Epithelial cell of proximal tubule (primary cell): ENCODE measurements at places on chromosomes 7 and 10. TPM values are rescaled to one million over a fixed set of nuclear protein-coding genes. Genes with fewer than 3 reads are reported as not detected.

GRCh38 chr10:32961895-32962369, 3.9 kb upstream of the ITGB1 start:
- DNase-seq = no peak

DNA sequence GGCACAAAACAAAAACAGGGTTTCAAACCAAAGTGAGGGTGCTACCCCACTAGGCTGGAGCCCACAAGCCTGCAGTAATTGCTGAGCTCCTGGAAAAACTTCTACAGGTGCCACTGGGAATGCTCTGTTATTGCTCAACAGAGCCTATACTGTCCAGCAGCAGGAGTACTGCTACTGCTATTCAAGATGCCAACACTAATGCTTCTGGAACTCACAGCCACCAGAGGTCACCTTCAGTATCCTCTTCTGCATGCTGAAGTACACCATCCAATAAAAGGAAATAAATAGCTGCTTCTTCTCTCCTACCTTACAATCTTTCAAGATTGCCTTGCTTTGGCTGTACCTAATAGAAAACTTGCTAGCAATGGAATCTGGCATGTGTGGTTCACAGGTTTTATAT, 222.0 kb downstream of the LRRN3 start:
- DNase-seq = no peak

- DNase-seq = no peak
These were observed 106.8 kb downstream of the NT5C2 start for GRCh38 chr10:103086261-103086660.

- peak; percentile 92 for DNase-seq
These were observed 188.9 kb downstream of the SKIDA1 start for GRCh38 chr10:21336476-21337170.

DNA sequence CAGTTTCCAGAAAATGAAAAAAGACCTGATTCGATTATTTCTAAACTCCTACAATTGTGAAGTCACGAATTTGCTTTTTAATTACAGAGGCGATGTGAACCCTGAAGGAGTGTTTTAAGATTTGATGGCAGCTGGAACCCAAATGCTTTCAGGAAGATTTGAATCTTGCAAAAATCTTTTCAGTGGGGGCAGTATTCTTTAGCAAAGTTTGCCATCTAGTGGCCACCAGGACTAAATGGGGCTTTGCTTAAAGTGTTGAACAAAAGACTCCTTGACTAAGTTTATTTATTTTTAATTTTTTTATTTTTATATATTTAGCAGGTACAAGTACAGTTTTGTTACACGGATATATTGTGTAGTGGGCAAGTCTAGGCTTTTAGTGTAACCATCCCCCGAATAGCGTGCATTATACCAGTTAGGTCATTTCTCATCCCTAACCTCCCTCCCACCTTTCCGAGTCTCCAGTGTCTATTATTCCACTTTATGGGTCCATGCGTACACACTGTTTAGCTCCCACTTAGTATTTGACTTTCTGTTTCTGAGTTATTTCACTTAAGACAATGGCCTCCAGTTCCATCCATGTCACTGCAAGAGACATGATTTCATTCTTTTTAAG, 98.8 kb downstream of the CACNB2 start:
- DNase-seq = peak; percentile 9

- no peak for DNase-seq
These were observed 104.7 kb downstream of the NPSR1 start for GRCh38 chr7:34762764-34763163.

GRCh38 chr10:29370097-29371092, 81.5 kb downstream of the LYZL1 start:
- DNase-seq = no peak

DNA sequence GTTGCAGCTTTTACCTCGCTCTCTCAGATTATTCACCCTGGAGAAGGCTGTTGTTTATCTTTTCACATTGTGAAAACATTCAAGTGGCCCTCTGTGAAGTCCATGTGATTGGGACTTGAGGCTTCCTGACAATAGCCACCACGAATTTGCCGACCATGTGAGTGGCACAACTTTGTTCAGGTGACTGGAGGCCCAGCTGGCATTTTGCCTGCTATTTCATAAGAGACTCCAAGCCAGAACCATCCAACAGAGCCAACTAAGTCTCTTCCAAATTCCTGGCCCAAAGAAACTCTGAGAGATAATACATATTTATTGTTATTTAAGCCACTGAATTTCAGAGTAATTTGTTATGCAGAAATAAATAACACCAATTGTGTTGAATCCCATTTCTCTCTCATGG, 38.2 kb upstream of the CCSER2 start:
- no peak for DNase-seq

DNA sequence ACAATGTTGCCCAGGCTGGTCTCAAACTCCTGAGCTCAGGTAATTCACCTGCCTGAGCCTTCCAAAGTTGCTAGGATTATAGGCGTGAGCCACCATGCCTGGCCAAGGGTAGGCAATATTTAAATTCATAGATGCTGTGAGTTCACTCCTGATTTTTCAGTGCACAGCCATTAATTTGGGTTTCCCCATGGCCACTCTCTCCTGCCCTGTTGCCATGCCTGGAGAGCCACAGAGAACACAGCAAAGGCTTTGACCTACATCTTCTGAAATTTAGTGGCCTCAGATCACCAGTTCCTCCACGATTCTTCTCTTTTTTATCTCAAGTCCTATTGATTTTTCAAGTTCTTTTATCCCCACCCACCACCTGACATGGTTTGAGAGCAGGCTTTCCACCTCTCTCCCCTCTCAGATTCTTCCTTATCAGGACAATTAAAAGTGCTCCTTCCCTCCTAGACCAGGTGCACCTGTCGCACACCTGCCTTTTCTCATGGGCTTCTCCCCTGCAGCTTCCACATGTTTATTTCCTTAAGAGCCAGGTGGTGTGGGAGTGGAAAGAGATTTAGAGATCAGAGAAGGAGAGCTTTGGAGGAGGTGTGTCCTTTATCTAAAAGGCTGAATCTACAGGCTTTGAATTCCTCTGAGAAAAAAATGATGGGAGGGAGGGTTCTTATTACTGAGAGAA, 123.8 kb downstream of the ADRA2A start:
- DNase-seq = no peak

DNA sequence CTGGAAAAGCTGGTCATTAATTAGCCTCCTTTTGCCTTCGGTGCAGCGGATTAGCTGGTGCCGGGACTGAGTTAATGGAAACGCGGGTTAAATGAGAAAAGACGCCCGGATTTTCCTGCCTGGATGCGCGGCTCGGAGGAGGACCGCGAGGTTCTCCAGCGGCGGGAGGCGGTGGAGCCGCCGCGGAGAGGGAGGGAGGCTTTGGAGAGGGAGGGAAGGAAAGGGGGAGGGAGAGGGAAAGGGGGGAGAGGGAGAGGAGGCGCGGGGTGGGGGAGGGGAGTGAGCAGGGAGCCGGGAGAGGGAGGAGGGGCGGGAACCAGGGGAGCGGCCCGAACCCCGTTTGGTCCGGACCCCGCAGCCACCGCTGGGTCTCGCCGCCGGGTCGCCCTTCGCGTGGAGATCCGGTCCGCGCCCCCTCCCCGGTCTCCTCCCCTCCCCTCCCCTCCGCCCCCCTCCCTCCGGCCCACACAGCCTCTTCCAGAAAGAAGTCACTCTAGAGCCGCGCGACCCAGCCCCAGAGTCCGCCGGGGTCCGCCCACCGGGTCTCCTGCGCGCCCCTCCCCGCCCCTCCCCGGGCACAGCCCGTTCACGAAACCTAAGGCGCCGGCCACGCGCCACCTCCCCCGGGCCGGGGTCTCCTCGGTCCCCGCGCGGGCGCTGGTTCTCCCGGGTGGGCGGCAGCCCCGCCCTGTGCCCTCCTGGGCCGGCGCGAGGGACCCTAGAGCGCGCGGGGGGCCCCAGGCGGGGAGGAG, 347.5 kb downstream of the DNAJB6 start:
- DNase-seq = no peak

- DNase-seq = no peak
These were observed 30.4 kb upstream of the DDC start for GRCh38 chr7:50595491-50596102.

DNA sequence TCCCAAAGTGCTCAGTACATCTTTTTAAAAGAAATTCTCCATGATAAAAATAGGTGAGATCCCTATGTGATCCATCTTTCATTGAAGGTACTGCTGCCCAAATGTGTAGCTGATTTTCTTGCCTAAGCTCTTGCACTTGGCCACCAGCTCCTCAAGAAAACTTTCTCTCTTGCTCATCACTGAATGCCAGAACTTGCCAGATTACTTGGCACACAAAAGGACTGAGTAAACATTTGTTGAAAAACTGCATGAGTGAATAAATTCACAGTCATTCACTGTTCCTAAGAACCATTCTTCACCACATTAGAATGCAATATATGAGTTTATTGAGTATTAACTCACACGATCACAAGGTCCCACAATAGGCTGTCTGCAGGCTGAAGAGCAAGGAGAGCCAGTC, 99.9 kb downstream of the TRIL start:
- peak; percentile 43 for DNase-seq

DNA sequence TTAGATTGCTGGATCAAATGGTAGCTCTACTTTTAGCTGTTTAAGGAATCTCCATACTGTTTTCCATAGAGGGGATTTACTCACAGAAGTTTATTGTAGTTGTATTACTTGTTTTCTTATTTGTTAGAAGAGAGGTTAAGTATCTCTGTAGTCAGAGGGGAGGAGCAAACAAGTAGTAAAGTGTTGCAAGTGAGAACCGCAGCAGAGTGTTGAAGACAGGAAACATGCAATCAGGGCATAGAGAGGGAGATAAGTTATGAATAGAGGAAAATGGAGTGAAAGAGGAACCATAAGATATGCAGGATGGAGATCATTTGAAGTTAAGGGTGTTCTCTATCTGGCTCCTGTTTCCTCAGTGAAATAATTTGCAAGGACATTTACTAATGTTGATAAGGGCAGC, 331.4 kb upstream of the TMEM229A start:
- no peak for DNase-seq

DNA sequence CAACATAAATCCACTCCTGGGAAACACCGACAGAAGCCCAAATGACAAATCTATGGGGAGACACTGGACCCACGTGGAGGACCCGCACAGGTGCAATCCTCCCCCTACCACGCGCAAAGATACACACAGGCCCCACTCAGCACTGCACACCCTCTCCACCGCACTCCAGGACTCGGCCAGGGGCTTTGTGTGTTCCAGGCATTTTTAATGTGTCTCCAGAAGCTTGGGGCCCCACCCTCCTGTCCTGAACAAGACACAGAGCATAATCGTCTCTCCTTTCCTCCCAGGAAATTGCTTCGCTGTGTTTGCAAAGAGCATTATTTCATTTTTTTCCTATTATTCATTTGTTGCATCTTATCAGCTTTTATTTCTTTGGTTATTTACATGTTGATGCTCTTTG, 82.8 kb downstream of the GLI3 start:
- DNase-seq = no peak

- no peak for DNase-seq
These were observed 967 bp downstream of the ELFN1 start for GRCh38 chr7:1670894-1671593.

DNA sequence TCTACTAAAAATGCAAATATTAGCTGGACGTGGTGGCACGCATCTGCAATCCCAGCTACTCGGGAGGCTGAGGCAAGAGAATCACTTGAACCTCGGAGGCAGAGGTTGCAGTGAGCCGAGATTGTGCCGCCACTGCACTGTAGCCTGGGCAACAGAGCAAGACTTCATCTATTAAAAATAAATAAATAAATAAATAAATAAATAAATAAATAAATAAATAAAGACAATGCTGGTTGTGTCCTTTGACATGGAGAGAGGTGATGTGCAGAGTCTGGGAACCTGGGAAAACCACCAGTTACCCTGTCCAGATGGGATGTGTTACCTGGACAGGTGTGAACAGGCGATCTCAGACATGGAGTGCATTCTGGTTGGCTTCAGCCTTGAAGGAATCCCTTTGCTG, 102.5 kb downstream of the COBL start:
- DNase-seq = no peak

GRCh38 chr7:136914016-136914415, 45.6 kb downstream of the CHRM2 start:
- no peak for DNase-seq

GRCh38 chr10:48658243-48658974, 26.3 kb upstream of the WDFY4 start:
- no peak for DNase-seq

- DNase-seq = no peak
These were observed 75.4 kb downstream of the HDAC9 start for GRCh38 chr7:18570890-18571478.

GRCh38 chr7:51198654-51199053, 118.0 kb downstream of the COBL start:
- DNase-seq = no peak

DNA sequence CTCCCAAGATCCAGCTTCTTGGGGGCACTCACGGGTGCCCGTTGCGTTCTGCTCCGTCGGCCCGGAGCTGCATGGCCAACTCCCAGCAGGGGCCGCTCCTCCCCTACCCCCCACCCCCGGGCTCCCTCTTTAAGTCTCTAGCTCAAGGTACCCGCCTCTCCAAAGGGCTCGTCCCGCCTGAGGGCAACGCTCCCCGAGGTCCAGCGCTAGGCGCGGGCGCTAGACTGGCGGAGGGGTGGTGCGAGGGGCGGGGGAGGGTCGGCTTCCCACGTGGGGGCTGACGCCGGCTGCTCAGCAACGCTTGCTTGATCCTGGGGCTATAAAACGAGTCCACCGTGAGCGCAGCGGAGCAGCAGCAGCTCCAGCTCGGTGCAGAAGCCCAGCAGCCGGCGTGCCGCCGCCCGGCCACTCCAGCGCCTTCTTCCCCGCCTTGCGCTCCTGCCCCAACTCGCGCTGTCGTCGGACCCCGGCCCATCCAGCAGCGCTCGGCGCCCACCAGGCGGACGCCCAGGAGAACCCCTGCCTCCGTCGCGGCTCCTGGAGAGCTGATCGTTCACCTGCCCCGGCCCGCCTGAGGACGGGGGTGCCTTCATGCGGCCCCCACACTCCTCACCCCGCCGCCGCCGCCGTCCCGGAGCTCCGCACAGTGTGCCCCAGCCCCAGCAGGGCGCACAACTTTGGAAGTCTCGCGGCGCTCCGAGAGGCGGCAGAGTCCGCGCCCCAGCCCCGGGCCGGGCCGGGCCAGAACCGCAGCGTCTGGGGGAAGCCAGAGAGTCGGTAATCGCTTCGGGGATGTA, at the start of gene ADRA2A:
TSS of gene ADRA2A (plus strand) at position 348 of the 797 bp plus-strand sequence. CDS start 968 bp downstream, outside the sequence.
- DNase-seq = peak; percentile 23

- DNase-seq = no peak
These were observed 10.5 kb upstream of the LAMB4 start for GRCh38 chr7:108140671-108141070.

- no peak for DNase-seq
These were observed 30.5 kb downstream of the IL6 start for GRCh38 chr7:22757338-22757994.

Gene TAS2R5
- total RNA-seq = 0.35 TPM in 1 of 2 replicates, not detected in the other

Gene HKDC1
- total RNA-seq = 42.0 and 75.2 TPM in 2 replicates

Gene SLC39A12
- not detected in 2 replicates for total RNA-seq

Gene SPDYE1
- not detected in 2 replicates for total RNA-seq

Gene MCU
- total RNA-seq = 27.2 and 32.7 TPM in 2 replicates

Gene NFKB2
- total RNA-seq = 73.9 and 84.9 TPM in 2 replicates

Gene ABCC2
- 0.17 and 1.2 TPM in 2 replicates for total RNA-seq

Gene EN2
- not detected in 2 replicates for total RNA-seq

Gene MACROH2A2
- total RNA-seq = 53.2 and 62.8 TPM in 2 replicates

Gene TMEM176B
- 1.7 TPM in 1 of 2 replicates, not detected in the other for total RNA-seq

Gene MRC1
- total RNA-seq = not detected in 2 replicates

Gene PPIF
- 62.0 and 99.4 TPM in 2 replicates for total RNA-seq

Gene TCAF1
- total RNA-seq = 24.7 and 49.0 TPM in 2 replicates

Gene COBL
- 1.5 and 6.6 TPM in 2 replicates for total RNA-seq

Gene ADIRF
- 0.72 and 1.4 TPM in 2 replicates for total RNA-seq
